GM10248 (cell line): ENCODE measurements at places on chromosomes 1 and 21.
A peak's percentile ranks its signal among the peaks of the same experiment; 100 is the strongest.

DNA sequence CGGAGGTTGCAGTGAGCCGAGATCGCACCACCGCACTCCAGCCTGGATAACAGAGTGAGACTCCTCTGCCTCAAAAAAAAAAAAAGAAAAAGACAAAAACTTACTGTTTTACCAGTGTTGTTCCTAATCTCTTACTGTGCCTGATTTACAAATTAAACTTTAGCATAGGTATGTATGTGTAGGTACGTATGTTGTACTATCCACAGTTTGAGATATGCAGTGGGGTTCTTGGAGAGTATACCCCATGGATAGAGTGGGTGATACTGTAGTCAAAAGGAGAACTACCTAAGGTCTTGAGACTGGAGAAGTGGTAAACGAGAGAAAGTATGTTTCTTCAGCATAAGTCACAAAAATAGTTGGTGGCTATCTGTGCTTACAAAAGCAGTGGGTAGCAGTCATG, 38.6 kb downstream of the RNF11 start:
- no peak for DNase-seq

DNA sequence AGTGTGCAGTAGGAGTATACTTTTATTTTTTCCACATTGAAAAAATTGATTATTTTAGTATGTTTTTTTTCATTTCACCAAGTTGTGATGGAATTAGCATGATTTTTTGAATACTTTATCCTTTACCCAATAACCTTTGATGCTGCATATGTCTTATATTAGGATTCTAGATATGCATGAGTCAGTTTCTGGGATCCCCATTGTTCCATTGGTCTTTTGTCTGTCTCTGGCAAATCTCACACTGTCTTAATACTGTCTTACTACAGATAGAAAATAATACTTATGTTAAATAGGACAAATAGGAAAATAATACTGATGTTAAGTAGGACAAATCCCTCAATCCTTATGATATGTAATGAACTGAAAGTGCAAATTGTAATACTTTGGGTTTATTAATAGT, 54.3 kb upstream of the ASB17 start:
- DNase-seq: no peak

DNA sequence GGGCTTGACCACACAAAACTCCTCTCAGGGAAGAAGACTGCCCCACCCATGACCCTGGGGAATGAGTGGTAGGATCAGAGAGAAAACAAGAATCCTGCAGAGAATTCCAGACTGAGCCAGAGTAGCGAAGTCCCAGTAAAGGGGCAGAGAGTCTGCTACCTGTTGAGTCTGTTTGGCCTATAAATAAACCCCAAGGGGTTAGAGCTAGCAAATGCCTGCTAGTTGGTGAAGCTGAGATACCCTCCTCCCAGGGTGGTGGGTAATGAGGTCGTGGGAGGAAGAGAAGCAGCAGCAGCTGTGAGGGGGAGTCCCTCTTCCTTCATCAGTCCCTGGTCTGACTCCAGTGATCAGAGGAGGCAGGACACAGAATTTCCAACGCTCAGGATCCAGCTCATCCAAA, 2.5 kb downstream of the TRAF3IP3 start:
- DNase-seq: no peak

DNA sequence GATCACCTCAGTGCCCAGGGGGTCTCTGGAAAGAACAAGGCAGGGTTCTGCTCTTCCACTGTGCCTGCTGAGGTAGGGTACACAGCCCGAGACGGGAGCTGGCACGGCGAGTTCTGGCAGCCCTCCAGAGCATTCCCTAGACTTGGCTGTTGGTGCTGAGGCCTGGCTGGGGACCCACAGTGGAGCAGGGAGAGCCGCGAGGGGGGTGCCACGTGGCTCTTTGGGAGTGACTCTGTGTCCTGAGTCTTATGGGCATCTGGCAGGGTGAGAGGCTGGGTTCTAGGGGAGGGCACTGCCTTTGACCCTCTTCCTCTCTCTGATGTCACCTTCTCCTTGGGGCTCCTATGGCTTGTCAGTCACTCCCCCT, 336.4 kb downstream of the CAMTA1 start:
- DNase-seq: no peak

DNA sequence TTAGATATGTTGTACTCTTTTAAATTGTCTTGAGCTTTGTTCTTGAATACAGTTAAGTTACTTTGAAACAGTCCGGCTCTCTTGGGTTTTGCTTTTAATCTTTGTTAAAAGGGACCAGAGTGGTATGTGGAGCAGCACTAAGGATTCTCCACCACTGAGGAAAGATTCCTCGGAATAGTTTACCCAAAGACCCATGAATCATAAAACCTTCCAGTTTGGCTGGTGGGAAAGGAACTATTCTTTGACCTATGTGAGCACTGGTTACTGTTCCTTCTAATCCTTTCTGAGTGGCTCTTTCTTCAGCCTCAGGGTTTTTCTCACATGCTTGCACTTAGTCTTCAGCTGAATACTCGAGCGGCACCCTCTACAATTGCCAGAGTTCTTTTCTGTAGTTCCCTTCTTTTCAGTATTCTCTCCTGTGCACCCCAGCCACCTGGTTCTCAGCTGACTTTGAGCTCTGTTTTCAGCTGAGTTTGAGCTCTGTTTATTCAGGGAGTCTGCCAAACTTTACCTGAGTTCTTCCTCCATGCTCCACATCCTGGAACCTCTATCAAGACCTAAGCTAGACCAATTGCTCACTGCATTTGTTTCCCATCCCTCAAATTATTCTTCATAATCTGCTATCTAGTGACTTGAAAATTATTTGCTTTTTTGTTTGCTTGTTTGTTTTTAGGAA, 253.8 kb upstream of the PLXNA2 start:
- DNase-seq: no peak

DNA sequence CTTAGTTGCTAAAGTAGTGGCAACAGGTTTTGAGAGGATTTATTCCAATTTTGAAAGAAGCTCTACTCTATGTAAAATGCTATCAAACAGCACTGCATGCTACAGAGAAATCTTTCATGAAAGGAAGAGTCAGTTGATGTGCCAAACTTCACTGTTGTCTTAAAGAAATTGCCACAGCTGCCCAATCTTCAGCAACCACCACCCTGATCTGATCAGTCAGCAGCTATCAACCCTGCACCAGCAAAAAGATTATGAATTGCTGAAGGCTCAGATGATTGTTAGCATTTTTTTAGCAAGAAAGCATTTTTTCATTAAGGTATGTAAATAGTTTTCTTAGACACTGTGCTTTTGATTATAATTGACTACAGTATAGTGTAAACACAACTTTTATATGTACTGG, 49.6 kb downstream of the SLC9C2 start:
- DNase-seq: no peak

- DNase-seq: no peak
These were observed 32.8 kb upstream of the PSMB2 start for GRCh38 chr1:35674111-35674510.

GRCh38 chr1:248714248-248714647, 11.7 kb upstream of the OR14I1 start:
- DNase-seq: no peak

GRCh38 chr1:202811296-202812175, 782 bp downstream of the PCAT6 start:
- DNase-seq: peak; percentile 57

DNA sequence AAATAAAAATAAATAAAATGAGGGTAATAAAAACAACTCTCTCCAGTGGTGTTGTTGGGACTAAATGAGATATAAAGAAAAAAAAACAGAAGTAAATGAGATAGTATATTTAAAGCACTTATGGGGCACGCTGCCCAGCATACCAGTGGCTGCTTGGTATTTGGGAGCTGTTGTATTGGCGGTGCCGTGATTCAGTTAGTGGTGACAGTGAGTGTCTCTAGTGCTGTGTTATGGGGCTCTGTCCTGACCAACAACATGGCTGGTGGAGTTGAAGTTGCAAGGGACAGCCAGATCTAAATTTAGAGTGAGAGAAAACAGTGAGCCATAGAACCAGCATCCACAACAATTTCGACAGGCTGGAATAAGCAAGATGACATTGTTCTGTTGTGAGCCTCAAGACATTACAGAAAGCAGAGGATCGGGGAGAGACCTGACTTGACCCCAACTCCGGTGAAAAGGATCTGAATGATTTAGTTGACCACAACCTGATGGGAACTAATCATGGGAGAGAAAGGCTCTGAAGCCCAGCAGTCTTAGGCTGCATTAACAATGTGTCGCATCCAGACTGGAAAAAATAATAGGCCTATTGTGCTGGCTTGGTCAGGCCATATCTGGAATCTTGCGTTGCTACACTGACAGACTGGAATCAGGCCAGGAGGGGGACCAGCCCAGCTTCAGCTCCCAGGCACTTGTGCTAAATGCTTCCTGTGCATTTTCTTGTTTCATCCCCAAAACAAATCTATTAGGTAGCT, 2.4 kb upstream of the MFSD2A start:
- no peak for DNase-seq
